ENCODE measurements at places on chromosomes 11 and 22.

GRCh38 chr11:109109571-109110315 lies 312.2 kb upstream of the C11orf87 start:
- no peak for DNase-seq

- DNase-seq = no peak
These were observed 83.7 kb downstream of the STIM1 start for GRCh38 chr11:3939211-3939610.

DNA sequence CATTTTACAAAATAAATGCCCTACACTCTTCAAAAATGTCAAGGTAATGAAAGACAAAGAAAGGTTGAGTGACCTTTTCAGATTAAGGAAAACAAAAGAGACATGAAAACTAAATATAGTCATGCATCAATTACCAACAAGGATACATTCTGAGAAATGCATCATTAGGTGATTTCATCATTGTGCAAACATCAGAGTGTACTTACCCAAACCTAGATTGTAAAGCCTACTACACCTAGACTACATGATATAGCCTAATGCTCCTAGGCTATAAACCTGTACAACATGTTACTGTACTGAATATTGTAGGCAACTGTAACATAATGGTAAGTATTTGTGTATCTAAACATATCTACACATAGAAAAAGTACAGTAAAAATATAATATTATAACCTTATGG lies 26.7 kb downstream of the INTS4 start:
- no peak for DNase-seq

GRCh38 chr11:65419772-65420481 lies 2.7 kb upstream of the NEAT1 start:
- no peak for DNase-seq

- DNase-seq = no peak
These were observed 44.2 kb downstream of the CERK start for GRCh38 chr22:46693634-46694415.

DNA sequence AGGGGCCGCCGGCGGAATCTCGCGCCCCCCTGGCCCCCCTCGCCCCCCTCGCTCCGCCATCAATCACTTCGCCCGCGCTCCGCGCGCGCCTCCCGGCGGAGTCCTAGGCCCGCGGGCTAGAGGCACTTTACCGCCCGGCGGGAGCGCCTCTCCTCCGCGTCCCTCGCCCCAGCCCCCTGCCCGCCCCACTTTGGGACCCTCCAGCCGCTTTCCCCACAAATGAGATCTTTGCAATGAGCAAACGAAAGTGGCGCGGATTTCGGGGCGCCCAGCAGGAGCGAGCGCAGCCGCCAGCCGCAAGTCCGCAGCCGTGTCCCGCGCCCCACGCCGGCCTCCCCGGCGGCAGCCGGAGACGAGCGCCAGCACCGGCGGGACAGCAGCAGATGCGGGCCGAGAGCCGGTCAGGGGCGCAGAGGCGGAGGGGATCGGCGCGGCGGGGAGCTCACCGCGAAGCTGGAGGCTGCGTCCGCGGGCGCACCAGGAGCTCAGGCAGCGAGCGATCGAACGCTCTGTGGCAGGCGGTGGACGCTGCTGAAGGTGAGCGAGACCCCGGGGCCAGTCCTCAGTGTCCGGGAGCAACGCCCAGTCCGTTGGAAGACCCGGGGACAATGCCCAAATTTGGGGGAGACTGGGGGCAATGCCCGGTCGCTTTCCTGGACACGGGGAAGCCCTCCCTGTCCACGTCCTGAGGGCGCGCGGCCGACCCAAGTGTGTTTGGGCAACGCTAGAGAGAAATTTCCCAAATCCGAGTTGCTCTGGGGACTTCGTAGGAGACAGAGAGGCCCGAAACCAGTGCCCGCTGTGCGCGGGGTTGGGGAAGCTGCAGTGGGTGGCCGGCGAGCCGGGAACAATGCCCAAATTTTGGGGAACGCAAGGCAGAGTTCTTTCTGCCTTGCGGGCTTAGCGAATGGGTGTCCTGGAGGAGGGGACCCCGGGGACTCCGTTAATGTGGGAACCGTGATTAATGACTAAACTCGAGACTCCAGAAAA lies 1.5 kb upstream of the IGF2 start:
- no peak for DNase-seq

GRCh38 chr11:112878033-112878601 lies 83.1 kb upstream of the NCAM1 start:
- no peak for DNase-seq

- DNase-seq = no peak
These were observed 4.7 kb downstream of the UNC93B1 start for GRCh38 chr11:67999201-67999629.

GRCh38 chr11:119919656-119920055 lies 190.7 kb upstream of the NECTIN1 start:
- DNase-seq = no peak

DNA sequence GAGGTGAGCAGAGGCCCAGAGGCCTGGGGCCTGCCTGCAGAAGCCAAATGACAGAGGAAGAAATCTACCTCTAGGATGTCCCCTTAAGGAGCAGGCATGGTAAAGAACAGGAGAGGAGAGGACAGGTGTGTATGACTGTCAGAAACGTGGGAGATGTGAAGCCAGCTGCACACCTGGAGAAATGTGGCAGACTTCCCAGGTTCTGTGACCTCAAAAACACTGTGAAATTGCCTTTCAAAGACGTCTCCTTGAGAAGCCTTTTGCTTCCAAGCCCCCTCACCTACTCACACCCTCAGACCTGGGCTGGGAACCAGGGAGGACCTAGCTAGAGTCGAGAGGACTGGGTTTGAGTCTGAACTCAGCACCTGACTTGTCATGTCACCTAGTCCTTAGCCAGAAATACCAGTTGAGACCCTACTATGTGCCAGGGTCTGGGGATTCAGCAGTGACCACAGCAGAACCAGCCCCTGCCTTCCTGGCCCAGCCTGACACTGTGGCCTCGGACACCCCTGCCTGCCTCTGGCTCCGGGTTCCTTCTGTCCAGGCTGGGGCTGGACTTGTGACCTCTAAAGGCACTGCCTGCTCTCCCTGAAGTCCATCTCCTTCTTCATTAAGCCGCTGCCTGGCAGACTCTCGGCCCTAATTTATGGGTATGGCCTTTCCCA lies 5.6 kb downstream of the TPBGL start:
- no peak for DNase-seq

DNA sequence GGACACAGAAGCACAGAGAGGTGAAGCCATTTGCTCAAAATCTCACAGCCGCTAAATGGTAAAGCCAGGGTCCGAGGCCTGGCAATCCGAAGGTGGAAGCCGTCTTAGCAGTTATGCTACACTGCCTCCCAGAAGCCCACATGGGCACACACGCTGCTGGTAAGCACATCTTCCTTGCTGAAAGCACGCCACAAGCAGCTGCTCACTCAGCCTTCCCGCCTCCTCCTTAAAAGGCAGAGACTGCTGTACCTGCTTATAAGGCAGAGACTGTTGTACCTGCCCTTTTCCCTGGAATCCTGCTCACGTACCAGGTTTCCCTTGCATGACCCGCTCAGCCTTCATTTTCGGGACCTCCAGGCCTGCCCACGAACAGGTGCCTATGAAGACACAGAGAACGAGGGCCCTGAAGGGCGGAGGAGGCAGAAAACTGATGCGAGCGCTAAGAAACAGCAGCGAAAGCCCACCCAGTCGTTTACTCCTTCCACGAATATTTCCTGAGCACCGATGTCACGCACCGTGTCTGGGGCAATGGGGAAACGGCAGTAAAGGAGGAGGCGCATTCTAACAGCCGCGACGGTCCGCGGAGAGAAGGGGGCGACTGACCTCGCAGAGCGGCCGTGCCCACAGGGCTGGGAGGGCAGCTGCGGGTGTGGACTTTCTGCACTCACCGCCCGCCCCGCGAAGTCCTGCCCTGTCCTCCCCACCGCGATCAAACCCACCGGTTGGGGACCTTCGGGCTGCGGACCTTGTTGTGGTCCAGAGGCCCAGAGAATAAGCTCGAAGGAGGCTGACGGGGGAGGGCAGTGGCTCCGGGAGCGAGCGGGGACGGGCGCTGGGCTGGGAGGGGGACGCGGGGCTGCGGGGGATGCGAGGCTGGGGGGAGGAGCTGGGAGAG lies 13.0 kb downstream of the SPATA19 start:
- no peak for DNase-seq

DNA sequence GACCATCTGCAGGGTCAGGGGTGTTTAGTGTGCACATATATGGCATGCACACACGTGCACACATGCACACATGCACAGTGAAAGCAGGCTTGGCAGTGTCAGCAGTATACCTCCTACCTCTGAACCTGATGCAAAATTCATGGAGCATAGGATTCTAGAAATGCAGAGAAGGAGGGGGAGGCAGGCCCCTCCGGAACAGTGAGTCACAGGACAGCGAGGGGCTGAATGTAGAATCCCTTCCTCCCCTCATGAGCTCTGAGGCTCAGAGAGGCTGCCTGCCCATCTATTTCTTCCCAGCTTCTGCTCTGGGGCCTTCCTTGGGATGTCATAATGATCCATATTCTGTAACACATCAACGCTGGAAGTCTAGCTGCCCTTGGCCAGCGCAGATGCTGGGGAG lies 66.7 kb upstream of the NECTIN1 start:
- no peak for DNase-seq

GRCh38 chr11:118928101-118928869 lies 2.6 kb upstream of the BCL9L start:
- DNase-seq = peak; percentile 93

DNA sequence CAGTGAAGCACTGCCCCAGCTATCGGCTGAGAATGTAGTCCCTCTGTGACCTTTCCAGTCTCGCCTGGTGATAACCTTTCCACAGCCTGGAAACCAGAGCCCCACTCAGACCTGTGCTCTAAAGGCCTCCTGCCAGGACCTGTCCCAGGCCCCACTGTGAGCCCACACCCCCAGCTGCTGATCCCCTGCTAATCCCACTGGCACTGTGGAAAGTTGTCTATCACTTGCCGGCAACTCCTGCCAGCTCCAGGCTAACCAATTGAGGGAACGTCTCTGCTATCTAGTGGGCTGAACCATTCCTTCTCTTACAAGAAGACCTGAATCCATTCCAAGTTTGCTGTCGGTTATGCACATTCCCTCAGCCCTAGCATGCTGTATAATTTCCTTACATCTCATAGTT lies 328.2 kb downstream of the FAM181B start:
- DNase-seq = no peak

DNA sequence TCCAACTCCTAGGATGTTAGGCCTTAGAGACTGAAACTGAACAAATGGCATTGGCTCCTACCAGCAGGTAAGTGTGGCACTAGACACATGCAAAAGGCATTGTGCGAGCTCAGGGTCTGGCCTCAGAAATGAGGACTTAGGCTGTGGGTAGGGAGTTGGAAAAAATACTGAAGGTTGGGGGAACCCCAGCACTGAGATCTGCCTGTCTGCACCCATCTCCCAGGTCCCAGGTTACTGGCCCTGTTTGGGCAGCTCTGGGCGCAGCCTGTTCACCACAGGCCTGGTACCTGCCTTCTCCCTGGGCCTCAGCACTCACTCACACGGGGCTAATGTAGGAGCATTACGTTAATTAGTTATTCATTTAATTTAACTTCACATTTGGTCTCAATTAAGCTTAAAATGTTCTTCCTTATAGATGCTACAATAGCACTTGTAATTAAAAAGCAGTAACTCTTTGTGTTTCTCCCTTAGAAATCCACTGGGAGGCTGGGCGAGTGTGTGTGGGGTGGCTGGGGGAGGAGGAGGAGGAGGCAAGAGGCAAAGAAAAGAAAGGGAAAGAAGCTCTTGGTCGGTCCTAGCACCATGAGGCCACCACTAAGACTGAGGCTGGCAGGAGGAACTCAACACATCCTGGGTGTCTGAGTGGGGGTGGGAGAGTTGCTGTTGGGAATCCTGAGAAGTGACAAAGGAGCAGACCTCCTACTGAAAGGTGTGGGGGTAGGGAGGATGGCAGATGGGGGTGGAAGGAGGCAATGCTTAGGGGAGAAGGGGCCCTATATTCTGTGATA lies 19.4 kb downstream of the TMEM218 start:
- no peak for DNase-seq

- DNase-seq = peak; percentile 88
These were observed at the start of gene MMP11 for GRCh38 chr22:23772649-23773473. TSS of gene MMP11 (plus strand) at chr22:23772849. CDS start at chr22:23772871, 22 bp downstream.

- no peak for DNase-seq
These were observed 53.7 kb downstream of the TBC1D22A start for GRCh38 chr22:46815896-46816731.

GRCh38 chr11:102171101-102171500 lies 60.9 kb downstream of the YAP1 start:
- DNase-seq = no peak

DNA sequence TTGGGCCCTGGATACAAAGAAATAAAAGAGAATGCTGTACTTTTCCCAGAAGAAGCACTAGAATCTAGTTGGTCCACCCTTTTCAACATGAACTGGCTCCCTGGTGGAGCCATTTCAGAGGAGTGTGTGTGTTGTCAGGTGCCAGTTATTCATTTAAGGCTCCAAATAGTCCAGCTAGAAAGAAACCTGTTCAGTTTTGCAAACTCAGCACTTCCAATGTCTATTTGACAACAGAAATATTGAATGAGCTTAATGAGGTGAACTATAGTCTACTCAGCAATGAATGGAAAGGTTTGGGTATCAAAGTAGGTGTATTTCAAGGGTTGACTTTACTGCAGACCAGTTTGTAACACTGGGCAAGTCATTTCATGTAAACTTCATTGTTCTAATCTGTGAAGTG lies 2.1 kb downstream of the OR8D1 start:
- DNase-seq = no peak

DNA sequence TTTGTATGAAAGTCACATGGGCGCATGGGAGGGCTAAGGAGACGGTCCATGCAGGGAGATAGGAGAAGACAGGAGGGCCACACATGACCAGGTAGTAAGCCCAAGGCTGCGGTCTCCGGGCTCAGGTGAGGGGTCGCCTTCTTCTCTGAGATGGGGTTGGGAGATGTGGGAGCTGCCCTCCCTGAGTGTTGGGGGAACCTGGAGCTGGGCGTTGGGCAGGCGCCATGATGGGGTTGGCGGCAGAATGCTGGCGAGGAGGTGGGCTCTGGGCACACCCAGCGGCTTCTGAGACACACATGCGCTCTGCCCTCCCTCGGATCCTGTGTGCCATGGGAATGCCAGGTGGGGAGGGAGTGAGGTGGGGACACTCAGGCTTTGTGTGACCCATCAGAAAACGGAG lies 254.8 kb downstream of the TBC1D22A start:
- DNase-seq = no peak

DNA sequence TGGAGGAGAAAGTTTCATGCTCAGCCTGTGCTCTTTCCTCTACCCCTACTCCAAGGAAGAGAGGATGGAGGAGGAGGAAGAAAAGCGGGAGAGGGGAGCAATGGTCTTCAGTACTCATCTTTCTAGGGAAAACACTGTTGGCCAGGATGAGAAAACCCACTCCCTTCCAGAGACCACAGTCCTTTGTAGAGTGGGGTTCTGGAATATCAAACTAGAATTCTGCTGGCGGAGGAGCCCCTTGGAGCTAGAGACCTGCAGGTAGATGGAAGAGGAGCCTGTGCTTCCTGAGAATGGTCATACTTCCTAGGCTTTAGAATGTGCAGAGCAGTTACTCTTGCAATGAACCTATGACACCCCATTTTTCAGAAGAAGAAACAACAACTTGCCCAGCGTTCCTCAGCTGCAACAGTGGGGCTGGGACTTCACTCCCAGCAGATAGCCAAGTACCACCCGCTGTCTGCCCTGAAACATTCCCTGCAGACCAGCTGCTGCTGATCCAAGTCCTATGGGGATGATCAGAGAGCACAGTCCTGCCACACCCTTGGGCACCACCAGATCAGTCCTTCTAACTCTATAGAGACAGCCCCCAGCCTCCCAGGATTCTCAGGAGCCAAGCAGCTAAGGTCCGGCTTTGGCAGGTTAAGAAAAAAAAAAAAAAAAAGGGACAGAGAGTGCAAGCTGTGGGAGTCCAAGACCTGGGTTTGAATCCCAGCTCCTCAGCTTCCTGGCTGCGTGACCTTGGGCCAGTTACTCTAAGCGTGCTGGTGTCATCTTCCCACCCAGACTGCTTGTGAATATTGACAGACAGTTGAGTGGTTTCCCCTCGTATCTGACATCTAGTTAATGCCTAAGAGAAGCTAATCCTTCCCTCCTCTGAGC lies 664 bp downstream of the PTGDR2 start:
- DNase-seq = peak; percentile 67

Measured in HuH-7 (cell line).